ENCODE measurements at places on chromosomes 12 and 14.

- DNase-seq = no peak
Measured at GRCh38 chr14:100644784-100645183, 57.6 kb upstream of the BEGAIN start.

- DNase-seq = no peak
Measured at GRCh38 chr12:130331146-130331545, 6.5 kb upstream of the PIWIL1 start.

DNA sequence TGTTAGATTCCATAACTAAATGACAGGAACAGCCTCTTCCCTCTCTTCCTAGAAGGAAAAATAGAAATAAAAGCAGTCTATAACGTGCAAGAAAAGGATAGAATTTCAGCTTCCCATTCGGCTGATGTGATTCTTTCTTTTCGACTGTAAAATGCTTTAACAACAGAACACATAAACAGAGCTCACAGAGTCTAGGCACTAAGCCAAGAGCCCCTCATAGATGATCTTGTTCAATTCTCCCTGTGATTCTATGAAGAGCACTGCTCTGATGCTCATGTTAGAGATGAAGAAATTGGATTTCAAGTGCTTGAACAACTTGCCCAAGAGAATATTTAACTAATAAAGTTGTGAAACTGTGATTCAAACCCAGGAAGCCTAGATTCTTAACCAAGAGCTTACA, 232.7 kb downstream of the RPAP3 start:
- no peak for DNase-seq

DNA sequence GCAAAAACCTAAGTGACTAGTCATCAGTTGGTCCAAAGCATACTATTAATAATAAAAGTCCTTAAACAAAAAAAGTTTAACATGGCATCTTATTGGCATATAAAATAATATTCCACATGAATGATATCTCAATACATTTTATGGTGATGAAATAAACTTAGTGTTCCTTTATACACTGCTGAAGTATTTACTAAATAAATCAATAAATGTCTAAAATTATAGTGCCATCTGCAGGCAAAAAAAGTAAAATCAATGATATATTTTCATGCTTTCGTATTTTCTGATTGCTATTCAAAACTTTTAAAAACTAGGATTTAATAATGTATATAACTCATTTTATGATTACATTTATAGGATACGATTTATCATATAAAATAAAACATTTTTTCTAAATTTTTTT, 30.5 kb downstream of the PUS7L start:
- no peak for DNase-seq

GRCh38 chr14:61226015-61226654, 55.0 kb downstream of the TMEM30B start:
- no peak for DNase-seq

DNA sequence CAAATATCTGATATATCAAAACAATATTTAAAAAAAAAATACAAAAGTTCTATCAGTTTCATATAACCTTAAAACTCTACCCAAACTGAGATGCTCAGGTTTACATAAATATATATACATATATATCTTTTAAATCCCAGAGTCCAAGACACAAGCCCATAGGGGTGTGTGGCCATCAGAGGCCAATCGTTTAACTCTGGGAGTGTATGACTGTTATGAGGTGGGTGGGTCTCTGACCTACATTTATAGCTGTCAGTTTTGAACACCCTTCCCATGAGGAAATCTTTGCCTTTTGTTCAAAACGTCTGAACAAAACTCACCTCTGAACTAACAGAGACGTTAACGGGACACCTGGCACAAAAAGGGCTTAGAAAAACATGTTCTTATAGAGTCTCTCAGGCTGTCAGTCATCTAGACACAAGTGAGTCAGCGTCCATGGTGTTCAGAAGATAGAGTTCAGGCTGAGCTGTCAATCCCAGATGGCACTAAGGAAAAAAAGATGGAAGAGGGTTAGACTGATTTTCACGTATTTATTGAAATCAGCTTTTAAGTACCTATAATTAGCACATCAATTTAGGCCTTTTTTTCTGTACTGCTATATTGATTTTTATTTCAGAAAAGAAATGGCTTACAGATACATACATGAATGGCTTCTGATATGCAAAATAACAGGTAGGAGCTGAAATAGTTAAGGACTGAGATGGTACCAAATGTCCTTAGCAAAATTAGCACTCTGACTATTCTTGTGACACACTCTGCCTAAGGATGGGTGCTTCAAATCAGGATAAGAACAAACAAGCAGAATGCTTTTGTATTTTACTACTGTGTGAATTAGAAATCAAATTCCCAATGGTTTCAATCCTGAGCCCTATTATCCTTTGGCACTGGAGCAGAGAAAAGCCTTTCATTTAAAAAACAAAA, 29.2 kb downstream of the HIGD1C start:
- DNase-seq = no peak
